ENCODE measurements at places on chromosomes 13 and 19.

GRCh38 chr19:40806423-40807146, 7.6 kb downstream of the EGLN2 start:
- peak; percentile 92 for DNase-seq

- DNase-seq = no peak
These were observed 22.9 kb downstream of the TEX29 start for GRCh38 chr13:111343186-111343805.

- DNase-seq = no peak
These were observed 95.1 kb downstream of the SLC7A1 start for GRCh38 chr13:29500386-29500785.

- DNase-seq = no peak
These were observed 1.5 kb upstream of the CIRBP start for GRCh38 chr19:1267477-1268225.

- no peak for DNase-seq
These were observed 211.1 kb downstream of the ZIC5 start for GRCh38 chr13:99760456-99760855.

DNA sequence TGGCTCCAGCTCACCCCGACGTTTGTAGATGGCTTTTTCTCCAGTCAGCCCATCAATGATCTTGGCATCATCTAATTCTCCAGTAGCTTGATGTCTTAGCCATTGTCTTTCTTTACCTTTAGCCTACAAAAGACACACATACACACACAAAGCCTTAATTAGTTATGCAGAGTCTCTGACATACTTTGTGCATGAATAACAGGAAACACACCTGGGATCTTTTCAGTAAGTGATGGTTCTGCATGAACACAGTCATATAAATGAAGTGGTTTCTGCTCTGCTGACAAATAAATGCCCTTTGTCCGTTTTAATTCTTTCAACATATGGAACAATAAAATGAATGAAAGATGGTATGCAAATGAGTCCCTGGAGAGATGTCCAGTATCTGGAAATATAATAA, 133.3 kb downstream of the RGCC start:
- no peak for DNase-seq

GRCh38 chr19:31583148-31583547, 233.9 kb upstream of the TSHZ3 start:
- no peak for DNase-seq

Measured in EL (cell line).